ENCODE measurements at places on chromosomes 2 and 18.

GRCh38 chr2:96887493-96888012 lies 17.7 kb upstream of the SEMA4C start:
- DNase-seq, result no peak

GRCh38 chr18:76708071-76708721 lies 114.2 kb upstream of the ZNF236 start:
- DNase-seq, result no peak

DNA sequence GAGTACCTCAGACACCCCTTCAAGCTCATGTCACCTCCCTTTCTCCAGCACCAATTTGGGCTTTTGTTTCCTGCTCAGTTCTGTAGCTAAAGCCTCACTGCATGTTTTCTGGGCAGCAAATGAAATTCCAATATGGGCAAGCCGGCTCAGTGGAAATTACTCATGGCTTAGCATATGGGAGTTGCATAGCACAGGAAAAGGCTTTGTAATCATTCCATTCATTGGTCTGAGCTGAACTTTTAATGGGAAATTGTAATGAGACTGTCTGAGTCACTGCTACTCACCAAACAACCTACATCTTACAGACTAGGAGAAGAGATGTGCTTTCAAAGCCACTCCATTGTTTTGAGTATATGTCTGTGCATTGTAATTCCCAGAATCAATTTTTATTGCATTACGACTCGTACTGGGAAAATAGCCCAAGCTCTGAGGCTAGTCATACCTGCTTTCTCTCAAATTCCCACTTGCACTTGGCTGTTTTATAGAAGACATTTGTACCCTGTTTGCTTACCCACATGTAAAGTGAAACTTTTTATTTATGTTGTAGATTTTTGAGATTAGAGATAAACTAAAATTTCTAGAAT lies 139.5 kb upstream of the LRATD1 start:
- DNase-seq, result no peak

DNA sequence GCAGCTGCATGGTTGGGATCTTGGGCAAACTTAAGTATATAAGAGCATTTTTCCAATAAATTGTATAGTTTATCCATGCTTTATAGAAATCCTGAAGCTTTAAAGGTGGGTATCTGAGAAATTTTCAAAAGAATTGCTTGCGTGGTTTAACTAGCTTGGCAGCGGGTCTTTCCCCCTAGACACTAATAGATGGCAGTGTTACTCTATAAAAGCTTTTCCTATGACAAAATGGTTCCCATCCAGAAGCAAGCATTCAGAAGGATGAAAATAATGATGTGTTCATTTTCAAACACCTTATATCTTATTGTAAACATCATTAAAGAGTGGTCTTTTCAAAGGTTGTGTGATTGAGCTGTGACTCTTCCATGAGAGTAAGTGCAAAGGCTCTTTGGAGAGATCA lies 45.9 kb downstream of the KDM3A start:
- no peak for DNase-seq

GRCh38 chr2:54908591-54908990 lies 141.7 kb downstream of the RTN4 start:
- DNase-seq, result no peak

DNA sequence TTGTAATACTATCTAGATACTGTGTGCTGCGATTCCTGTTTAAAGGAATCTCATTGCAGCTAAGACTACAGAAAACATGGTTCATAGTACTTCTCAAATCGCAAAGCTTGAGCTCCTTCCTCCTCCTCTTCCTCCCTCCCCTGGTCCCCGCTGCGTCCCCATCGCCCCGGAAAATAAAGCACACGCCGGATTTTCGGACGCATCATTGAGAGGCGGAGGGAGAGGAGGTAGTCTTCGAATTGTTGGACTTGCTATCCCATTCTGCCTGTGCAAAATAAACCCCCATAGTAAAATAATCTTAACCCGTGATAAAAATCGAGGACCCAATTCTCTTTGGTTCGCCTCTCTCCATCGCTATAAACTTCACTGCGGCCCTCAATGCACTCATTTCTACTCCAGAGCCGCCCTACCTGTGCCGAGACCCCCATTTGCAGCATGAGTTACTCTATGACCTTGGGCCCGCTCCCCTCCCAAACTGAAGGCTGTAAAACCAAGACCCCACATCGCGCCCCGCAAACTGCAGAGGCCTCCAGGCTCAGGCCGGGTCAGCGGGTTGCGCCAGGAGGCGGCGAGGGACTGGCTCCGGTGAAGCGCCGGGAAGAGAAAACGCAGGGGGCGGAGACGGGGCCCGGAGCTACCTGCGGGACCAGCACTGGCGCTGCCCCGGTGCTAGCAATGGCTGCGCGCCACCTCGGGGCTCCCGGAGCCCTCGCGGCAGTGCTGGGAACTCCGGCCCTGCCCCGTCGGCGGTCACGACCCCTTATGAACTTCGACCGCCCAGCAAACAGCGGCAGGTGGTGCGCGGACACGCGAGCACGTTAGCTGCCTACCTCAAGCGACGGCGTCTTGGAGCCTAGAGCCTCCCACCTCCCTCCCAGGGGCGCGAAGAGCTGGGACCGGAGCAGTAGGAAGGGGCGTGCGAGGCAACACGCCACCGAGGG lies 649 bp downstream of the ESCO1 start:
- DNase-seq, result no peak

- peak; percentile 70 for DNase-seq
Observed at GRCh38 chr2:174682578-174683391, 81.5 kb downstream of the CHRNA1 start.

Measured in activated T-cell treated with anti-CD3 and anti-CD28 coated beads, Interleukin-2, amount 50 U/mL, for 48 hours (primary cell).